ENCODE measurements at places on chromosomes 12 and 14. TPM values are rescaled to one million over a fixed set of nuclear protein-coding genes. Genes with fewer than 3 reads are reported as not detected.

GRCh38 chr12:109497675-109498074, 20.2 kb downstream of the UBE3B start:
- no peak for DNase-seq
- H3K27me3 ChIP-seq: no peaks in the 10 kb centered on the region
- H3K27ac ChIP-seq: no peak overlapping the region
- peaks cover 95% of the 10 kb centered on the region for H3K36me3 ChIP-seq

DNA sequence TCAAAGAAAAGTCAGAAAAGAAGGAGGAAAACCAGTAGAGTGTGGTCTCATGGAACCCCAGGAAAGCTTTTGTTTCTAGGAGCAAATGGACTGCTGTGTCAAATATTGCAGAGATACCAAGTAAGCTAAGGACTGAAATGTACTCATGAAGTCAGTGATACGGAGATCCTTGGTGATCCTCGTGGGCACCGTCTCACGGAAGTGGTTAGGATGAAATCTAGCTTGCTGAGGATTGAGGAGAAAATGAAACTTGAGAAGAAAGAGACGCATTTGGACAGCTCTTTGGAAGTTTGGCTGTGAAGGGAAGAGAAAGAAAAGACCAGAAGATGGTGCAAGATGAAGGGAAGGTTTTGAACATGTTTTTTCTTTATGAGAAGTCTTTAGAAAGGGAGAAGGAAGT, 104.0 kb upstream of the CCND2 start:
- H3K4me3 ChIP-seq: no peak overlapping the region
- H3K36me3 ChIP-seq: no peaks in the 10 kb centered on the region

- no peak overlapping the region for H3K27ac ChIP-seq
- DNase-seq: no peak
- no peaks in the 10 kb centered on the region for H3K27me3 ChIP-seq
- no peaks in the 10 kb centered on the region for H3K36me3 ChIP-seq
These were observed 43.0 kb upstream of the GNPNAT1 start for GRCh38 chr14:52834440-52834842.

DNA sequence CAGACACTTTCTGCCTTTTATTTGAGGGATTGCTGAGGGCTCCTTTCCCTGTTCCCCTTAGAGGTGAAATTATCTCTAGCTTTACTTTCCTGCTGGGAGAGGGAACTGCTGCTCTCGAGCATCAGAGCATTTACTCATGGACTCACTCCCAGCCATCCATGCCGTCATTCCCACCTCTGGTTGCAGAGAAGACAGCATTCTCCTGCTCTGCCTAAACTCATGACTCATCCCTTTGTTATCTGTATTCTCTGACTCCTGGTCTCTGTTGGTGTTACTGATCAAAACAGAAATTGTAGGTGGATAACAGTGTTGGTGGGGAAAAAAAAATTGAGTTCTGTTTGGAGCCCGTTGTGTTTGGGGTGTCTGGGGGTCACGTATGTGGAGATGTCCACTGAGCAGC, 159.3 kb downstream of the TTC8 start:
- no peaks in the 10 kb centered on the region for H3K27me3 ChIP-seq
- DNase-seq: no peak
- no peaks in the 10 kb centered on the region for H3K36me3 ChIP-seq
- H3K27ac ChIP-seq: no peak overlapping the region
- H3K4me1 ChIP-seq: no peaks in the 10 kb centered on the region
- H3K4me3 ChIP-seq: no peak overlapping the region

DNA sequence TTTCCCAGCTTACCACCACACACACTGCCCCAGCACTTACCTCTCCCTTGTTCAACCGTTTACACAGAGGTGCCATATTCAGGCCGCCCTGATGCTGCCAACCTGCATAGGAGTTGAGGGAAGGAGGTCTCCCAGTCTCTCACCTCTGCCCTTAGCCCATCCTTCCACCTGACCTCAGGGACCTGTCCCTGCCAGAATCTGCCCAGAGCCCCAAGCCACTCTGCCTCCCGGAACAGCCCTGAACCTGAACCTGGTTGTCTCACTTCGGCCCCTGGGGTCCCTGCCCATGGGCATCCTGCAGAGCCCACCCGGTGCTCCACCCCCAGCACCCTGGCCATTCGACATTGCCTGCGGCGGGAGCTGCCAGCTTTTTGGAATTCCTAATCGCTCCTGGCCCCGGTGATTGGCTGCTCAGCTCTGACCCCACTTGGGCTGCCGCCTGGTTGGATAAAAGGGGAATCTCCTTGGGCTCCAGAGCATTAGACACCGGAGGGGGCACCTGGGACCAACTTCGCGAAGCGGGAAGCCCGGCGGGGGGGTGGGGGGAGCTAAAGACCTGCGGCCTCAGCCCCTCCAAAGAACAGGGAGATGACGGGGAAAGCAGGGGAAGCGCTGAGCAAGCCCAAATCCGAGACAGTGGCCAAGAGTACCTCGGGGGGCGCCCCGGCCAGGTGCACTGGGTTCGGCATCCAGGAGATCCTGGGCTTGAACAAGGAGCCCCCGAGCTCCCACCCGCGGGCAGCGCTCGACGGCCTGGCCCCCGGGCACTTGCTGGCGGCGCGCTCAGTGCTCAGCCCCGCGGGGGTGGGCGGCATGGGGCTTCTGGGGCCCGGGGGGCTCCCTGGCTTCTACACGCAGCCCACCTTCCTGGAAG, at the start of gene VSX2:
Gene VSX2 (plus strand): TSS at position 476 of the 874 bp plus-strand sequence. CDS start 113 bp downstream, at position 589.
- H3K27ac ChIP-seq: no peak within 1 kb of the TSS
- peaks cover 31% of the 10 kb centered on the region for H3K4me1 ChIP-seq
- no peaks in the 10 kb centered on the region for H3K36me3 ChIP-seq
- DNase-seq: no peak

GRCh38 chr14:72523424-72524294, 370.2 kb downstream of the DPF3 start:
- H3K4me1 ChIP-seq: no peaks in the 10 kb centered on the region
- H3K4me3 ChIP-seq: no peak overlapping the region
- no peak for DNase-seq
- no peak overlapping the region for H3K27ac ChIP-seq

DNA sequence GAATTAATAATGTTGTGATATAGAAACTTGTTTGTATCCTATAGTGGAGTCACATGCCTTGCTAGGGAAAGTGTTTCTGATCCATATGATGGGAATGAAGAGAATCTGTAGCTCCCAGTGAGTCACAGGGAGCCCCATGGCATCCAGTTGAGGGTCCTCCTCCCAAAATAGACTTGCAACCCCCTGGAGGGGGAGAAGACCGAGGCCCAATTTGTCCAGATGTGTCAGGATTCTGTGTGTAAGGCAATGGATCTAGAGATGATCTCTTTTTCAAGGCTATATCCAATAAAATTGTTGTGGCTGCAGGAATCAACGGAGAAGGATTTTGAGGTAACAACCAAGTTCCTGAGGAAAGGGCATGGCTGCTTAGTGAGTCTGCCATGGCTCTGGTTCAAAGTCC, 121.8 kb downstream of the BCL11B start:
- DNase-seq: no peak
- no peaks in the 10 kb centered on the region for H3K27me3 ChIP-seq
- H3K4me3 ChIP-seq: no peak overlapping the region
- H3K36me3 ChIP-seq: no peaks in the 10 kb centered on the region
- H3K27ac ChIP-seq: no peak overlapping the region

The KRT75 gene
- not detected for total RNA-seq

The TEX52 gene
- total RNA-seq: not detected

The SYNDIG1L gene
- 0.33 TPM for total RNA-seq

All from esophagus muscularis mucosa (tissue), 4 donors.